ENCODE measurements at places on chromosomes 7 and 10.

DNA sequence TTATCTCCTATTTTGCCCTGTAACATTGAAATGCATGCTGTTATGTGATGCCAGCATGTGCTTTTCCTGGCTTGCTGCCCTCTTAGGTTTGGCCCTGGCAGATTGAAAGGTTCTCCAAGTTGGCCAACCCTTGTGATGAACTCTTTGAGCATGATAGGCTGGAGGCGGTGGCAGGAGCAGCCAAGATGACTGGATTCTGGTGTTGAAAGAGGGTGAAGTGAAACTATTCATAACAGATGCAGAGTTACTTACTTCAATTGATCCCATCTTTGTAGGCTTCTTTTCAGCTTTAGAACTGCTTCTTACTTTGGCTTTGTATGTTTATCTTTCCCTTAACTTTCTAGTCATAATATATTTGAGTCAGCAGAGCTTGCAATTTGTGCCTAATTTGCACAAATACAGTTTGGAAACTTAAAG lies 57.6 kb downstream of the BICC1 start:
- DNase-seq = no peak

GRCh38 chr10:120422457-120422856 lies 34.6 kb upstream of the PLPP4 start:
- DNase-seq = no peak

- no peak for DNase-seq
These were observed 42.2 kb downstream of the ACSM6 start for GRCh38 chr10:95236068-95236903.

DNA sequence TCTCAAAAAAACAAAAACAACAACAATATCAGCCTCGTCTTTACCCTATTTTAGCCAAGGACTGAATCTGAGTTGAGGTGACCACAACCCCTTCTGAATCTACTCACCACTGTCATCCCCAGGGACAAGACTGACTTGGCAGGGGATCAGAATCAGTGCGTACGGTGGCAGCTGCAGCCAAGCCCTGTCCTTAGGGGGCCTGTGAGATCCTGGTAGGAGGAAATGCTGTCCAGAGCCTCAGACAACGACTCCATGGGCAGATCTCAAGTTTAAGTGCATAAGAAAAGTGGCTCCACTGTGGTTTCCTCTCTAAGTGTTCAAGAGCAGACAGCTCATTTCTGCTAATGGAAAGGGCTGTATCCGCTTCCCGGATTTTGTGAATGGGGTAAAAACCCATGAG lies 22.4 kb upstream of the CYTH3 start:
- DNase-seq = no peak
